ENCODE measurements at places on chromosomes 6 and 20.

DNA sequence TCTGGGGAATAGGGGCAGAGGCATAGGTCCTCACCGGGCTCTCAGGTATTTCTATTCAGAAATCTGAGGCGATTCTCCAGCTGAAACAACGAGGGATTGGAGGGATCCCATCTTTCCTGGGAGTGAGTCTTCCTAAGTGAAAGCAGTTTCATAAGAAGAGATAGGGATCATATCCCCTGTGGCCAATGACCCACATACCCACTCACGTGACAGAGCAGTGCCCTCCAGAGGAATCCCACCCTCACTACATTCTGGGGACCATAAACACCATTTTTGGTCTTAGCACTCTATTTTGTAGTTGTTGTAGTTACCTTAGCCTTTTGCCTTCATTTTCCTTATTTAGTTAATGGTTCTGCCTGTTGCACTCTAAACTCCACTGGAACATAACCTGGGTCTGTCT is 121.1 kb downstream of the GPR63 start:
- DNase-seq: no peak

DNA sequence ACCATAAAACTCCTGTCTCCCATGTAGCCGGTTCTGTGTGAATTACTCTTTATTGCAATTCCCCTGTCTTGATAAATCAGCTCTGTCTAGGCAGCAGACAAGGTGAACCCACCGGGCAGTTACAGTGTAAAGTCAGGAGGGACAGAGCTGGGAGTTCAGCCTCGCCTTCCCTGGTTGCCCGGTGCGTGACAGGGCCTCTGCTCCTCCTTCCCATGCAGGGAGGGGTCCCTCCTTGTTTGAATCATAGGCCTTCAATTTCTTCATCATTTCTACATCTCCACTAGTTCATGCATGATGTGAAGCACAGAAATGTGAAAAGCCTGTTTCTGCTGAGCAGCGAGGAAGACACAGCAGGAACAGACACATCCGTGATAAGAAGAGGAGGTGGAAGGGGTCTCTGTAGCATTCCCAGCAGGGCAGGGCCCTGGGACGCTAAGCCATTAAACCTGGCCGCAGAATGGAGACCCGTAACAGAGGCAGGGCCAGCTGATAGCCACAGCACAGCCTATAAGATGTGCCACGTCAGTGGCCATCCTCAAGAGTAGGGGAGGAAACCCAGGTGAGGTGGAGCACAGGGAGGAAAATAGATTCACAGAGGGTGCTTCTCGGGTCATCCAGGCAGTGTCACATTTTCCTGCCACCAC is 106.7 kb upstream of the CST7 start:
- no peak for DNase-seq

DNA sequence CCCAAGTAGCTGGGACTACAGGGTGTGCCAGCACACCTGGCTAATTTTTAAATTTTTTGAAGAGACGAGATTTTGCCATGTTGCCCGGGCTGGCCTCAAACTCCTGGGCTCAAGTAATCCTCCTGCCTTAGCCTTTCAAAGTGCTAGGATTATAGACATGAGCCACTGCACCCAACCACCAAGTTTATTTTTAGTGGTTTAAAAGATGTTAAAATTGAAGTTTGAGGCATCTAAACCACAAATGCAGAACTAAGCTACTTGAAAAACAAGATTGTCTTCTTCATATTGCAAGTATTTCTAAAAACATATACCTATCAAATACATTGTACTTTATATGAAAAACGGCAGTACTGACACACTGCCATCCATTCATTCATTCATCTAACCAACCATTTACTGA is 31.6 kb downstream of the WASF1 start:
- DNase-seq: no peak

- DNase-seq: no peak
These were observed 6.6 kb upstream of the BTBD9 start for GRCh38 chr6:38646166-38646878.

GRCh38 chr6:88626460-88626859 is 337.0 kb downstream of the RNGTT start:
- no peak for DNase-seq

DNA sequence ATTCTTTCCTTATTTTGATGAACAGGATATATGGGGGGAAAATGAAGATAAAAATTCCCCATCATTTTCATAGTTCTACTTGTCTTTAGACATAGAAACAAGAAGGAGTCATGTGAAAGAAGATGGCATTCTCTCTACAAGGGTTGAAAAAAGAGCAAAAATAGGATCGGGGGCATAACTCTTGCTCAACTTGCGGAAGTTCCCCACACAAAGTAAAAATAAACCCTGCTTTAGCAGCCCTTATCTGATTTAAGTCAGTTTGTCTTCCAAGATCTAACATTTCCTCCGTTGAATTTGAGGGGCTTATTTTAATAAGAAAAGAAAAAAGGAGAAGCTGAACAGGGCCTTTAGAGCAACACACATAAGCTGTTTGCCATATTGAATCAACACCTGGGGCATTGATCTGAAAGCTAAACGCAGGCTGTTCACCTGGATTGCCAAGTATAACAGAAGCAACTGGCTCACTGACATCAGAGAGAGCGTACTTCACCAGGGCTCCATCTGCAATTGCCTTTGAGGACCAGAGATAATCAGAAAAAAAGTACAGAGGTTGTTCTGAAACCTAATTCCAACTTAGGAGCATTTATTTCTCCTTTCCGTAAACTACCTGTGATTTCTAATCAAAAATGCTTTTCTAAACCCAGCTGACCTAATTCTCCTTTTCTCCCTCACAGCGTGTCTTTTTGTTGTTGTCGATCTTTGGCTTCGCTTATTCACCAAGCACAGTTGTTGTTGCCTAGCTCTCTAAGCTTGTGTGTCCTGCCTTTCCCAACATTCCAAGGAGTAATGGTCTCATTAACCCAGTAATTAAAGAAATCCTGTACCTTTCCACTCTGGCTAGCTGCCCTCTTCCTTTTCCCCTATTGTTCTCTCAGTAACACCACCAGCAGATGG is 568.0 kb downstream of the KIF16B start:
- no peak for DNase-seq

- no peak for DNase-seq
These were observed 52.0 kb downstream of the PRDM1 start for GRCh38 chr6:106138151-106138550.

DNA sequence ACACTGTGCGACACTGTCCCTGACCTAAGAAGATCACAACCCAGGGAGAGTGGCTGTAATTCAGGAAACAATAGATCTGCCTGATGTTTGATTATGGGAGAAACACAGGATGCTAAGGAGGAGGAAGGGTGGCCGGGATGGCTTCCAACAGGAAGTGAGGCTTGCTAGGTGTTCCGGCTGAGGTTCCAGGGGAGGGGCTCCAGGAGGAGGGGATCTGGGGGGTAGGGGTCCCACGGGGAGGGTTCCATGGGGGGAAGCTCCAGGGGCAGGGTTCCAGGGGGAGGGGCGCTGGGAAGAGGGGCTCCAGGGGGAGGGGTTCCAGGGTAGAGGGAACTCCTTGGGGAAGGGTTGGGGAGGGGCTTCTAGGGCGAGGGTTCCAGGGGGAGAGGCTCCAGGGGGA is 48.6 kb downstream of the DAAM2 start:
- DNase-seq: no peak

DNA sequence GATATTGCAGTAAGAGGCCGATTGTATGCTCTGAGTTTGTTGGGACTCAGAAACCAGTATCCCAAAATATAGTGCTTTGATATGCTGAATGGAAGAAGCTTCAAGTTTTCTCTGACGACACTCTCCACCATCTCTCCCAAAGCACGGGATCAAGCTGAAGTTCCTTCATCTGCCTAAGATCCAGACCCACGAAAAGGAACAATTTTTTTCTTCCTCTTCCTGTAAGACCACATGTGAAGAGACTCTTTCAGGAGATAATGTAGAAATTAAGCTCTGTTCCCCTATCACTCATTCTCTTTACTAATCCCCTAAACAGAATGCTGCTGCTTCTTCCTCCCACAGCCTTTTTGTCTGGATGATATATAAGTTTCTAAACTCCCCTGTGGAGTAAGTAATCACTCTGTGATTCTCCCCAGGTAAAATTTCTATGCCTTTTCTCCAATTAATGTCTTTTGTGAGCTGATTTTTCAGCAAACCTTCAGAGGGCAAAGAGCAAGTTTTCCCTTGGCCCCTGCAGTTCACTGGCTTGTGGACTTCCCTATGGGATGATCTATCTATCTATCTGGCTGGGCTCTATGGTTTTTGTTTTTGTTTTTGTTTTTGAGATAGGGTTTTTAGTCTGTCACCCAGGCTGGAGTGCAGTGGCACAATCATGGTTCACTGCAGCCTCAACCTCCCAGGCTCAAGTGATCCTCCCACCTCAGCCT is 13.5 kb upstream of the PNRC1 start:
- DNase-seq: no peak

GRCh38 chr20:41537865-41538264 is 80.3 kb downstream of the CHD6 start:
- DNase-seq: no peak

- DNase-seq: no peak
These were observed 149.5 kb upstream of the SASH1 start for GRCh38 chr6:148193063-148193680.

GRCh38 chr20:36479938-36480337 is 61.4 kb upstream of the MYL9 start:
- no peak for DNase-seq

DNA sequence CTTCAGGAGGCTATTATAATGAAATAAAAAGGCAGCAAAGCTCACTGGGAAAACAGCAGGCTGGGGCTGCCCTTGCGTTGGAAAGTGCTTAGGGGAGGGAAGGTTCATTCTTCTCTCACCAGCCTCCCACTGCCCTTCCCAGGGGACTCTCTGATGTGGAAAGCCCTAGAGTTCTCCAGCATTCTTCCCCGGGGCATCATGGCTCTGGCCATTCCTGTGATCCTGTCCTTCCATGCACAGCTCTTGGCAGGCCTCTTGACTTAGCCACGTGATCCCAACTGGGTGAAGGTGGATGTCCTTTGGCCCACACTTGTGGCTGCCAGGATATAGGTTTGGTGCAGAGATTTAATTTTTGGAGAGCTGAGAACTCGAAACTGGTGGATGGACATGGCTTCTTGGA is 58.0 kb upstream of the ZNF831 start:
- DNase-seq: no peak

GRCh38 chr6:119483908-119484307 is 134.3 kb upstream of the MAN1A1 start:
- DNase-seq: no peak

DNA sequence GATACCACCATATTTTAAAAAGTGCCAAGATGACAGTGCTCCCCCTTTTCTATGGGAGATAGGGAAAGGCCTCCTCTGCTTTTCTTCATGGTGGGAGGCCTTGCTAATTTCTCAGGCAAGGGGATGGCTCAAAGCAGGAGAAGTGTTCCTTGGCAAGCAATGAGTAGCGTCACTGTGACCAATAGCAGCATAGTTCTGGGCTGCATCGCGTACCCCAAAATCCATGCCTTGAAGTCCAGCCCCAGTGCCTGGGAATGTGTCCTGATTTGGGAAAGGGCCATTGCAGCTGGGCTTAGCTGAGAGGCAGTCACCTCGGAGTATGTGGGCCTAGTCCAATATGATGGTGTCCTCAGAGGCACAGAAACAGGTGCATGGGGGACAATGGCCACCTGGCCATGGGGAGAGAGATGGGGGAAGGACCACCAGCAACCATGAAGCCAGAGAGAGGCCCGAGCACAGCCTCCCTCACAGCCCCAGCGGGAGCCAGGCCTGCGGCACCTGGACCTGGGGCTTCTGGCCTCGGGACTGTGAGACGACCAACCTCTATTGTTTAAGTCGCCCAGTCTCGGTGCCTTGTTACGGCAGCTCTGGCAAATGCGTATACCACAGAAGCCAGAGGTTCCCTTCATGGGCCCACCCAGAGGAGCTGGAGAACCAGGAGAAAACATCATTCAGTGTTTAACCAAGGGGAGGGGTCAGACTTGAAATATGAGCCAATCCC is 153.1 kb upstream of the RPS6KA2 start:
- no peak for DNase-seq

GRCh38 chr6:133115946-133116345 is 125.2 kb upstream of the EYA4 start:
- no peak for DNase-seq

- DNase-seq: no peak
These were observed 5.1 kb downstream of the TP53RK start for GRCh38 chr20:46683939-46684750.

- DNase-seq: no peak
These were observed 68.4 kb upstream of the IPCEF1 start for GRCh38 chr6:154425034-154425433.

DNA sequence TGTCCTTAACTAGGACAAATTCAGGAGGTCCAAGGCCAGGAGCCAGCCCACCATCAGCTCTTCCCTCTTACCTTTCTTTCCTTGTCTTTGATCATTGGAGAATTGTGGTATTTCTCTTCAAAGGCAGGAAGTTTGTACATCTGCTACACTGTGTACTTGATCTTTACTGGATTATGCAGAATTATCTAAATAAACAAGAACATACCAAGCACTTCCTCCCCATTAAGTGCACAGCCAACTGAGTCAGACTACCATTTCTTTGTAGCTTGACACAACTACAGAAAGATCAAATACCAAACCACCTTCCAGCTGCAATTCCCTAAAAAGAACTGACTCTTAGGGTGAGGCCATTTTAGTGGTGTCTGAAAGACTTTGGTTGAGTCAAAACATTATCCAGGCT is 195.1 kb downstream of the HDGFL1 start:
- no peak for DNase-seq

DNA sequence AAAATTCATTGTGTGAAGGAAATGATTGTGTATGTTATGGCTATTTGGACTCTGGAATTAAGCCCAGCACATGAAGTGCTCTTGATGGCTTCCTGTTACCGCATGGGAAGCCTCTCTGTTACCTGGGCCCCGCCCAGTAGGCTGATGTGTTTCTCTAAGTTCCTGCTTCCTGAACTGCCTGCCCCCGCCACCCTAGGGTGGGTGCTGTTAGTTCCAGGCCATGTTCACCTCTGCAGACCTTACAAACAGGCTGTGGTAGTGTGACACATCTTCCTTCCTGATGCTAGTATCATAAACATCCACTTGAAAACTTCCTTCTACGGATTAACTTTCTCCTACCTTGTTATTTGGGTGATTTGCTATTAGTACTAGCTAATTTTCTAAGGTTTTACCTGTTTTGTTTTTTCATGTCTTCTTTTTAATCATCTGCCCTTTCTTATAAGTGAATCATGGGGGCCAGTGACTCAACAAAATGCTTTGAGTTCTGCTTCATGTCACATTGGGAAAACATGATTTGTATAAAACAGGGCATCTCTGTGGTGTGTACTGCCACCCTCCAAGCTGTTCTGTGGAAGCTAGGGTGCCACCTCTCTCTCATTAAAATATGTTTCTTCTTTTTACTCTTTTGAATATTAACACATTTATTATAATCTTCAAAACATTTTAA is 40.6 kb downstream of the SH3BGRL2 start:
- DNase-seq: peak; percentile 5

DNA sequence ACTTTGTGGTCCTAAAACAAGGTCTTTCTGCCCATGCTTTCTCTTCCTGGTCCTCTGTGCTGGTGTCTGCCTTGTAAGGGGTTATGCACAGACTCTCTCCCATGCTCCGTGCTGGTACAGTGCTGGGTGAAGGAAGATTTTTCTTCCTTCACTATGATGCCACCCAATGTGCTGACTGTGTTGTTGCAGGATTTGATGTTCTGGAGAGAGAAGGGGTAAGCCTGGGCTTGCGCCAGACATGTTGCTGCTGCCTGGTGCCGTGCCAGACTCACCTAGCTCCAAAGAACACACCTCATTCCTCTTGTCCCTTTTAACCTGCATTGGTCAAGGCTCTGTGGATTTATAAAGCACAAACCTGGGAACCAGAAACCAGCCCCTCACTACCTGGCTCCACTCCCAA is 28.4 kb upstream of the ARMH2 start:
- no peak for DNase-seq
